Ovary (tissue), 10 donors: ENCODE measurements at places on chromosomes 12 and 14.
A peak's percentile ranks its signal among the peaks of the same experiment; 100 is the strongest.

GRCh38 chr14:20350282-20350681 lies 6.8 kb downstream of the PARP2 start:
- DNase-seq, result no peak

- no peak for DNase-seq
These were observed 344.5 kb downstream of the ZFP36L1 start for GRCh38 chr14:68448252-68448902.

DNA sequence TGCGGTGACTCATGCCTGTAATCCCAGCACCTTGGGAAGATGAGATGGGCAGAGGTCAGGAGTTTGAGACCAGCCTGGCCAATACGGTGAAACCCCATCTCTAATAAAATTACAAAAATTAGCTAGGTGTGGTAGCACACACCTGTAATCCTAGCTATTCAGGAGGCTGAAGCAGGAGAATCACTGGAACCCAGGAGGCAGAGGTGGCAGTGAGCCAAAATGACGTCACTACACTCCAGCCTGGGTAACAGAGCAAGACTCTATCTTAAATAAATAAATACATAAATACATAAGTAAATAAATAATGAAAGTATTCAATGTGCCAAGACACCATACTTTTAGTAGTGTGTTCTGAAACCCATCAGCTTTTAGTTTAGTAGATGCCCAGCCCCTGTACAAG lies 308.1 kb upstream of the FLRT2 start:
- DNase-seq, result no peak

DNA sequence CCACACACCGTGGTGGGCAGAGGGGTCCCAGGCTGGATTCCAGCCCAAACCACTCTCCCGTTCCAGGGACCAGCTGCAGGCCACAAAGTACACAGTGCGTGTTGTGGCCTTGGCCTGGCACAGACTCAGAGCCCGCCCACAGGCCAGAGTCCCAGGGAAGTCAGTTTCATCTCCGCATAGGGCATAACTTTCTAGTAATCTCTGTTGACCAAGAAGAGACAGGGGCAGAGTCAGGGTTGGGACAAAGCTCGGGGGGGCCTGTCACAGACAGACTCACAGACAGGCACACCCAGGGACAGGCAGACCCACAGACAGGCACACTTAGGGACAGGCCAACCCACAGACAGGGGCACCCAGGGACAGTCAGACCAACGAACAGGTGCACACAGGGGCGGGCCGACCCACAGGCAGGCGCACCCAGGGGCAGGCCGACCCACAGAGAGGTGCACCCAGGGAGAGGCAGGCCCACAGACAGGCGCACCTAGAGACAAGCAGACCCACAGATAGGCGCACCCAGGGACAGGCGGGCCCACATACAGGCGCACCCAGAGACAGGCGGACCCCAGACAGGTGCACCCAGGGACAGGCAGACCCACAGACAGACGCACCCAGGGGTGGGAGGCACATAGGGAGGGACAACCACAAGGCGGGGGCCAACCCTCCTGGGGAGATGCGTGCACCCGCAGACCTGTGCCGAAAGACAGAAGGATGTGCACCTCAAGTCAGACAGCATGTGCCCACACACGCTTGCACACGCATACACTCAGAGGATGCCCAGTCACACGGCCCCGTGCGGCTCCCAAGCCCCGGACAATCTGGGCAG lies 323.3 kb upstream of the RTL1 start:
- no peak for DNase-seq

GRCh38 chr12:68861890-68862289 lies 53.9 kb downstream of the MDM2 start:
- DNase-seq, result no peak

DNA sequence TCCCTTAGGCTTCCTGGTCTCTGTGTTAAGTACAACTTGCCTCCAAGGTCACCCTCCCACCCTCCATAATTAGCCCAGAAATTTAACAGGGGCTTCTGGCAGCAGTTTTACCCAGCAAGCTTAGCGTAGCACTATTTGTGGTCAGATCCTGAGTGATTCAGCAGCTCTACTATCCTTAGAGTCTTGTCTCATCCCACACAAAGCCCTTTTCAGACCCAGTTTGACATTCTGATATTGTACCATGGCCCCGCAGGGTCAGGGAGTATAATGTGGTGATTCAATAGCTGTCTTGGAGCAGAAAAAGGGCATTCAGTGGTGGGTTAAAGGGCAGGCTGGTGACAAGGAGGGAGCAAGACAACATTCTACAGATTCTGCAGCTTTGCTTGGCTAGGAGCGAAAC lies 153.8 kb upstream of the DDHD1 start:
- peak; percentile 16 for DNase-seq

DNA sequence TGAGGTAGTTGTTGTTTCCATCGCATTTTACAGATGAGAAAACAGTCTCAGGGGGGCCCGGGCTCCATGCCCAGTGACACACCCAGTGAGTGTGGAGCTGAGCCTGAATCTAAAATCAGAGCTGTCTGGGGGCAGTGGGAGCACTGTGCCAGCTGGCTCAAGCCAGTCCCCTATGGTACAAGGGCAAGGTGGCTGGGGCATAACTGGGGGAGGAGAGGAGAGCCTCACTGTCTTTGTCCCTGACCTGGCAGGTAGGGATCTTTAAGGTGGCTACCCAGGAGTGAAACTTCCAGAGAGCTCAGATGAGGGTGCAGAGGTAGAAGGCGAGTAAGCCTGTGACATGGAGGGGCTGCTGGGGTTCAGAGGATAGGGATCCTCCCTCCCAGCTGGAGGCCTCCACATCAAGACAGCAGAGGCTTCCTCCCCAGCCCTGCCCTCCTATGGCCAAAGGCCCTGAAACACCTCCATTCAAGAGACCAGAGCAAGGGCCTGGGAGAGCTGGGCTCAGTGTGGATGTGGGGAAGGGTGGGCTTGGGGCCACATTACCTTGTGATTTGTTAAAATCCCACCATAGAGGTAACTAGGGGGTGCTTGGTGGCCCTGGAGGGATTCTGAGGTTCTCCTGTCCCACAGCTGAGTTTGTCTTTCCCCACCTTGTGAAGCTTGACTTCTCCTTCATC lies 33.1 kb downstream of the ASCL4 start:
- DNase-seq, result no peak

GRCh38 chr14:56490379-56490778 lies 89.2 kb upstream of the TMEM260 start:
- no peak for DNase-seq

DNA sequence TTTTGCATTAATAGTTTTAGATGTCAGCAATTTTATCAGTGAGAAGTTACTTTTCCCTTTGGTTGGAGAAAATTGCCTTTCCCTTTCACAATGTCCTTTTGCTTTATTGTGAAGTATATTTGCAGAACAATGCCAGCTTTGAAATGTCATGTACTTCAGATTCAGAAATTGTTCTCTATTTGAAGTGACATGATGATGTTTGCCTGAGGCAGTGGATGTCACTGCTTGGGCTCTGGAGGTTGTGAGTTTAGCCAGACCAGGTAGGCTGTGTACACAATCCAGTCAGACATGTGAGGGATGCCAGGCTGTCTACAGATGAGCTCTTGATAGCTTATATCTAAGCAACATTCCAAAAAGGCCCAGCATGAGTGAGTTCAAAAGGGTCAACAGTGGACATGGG lies 451.9 kb upstream of the FBXO33 start:
- DNase-seq, result no peak

DNA sequence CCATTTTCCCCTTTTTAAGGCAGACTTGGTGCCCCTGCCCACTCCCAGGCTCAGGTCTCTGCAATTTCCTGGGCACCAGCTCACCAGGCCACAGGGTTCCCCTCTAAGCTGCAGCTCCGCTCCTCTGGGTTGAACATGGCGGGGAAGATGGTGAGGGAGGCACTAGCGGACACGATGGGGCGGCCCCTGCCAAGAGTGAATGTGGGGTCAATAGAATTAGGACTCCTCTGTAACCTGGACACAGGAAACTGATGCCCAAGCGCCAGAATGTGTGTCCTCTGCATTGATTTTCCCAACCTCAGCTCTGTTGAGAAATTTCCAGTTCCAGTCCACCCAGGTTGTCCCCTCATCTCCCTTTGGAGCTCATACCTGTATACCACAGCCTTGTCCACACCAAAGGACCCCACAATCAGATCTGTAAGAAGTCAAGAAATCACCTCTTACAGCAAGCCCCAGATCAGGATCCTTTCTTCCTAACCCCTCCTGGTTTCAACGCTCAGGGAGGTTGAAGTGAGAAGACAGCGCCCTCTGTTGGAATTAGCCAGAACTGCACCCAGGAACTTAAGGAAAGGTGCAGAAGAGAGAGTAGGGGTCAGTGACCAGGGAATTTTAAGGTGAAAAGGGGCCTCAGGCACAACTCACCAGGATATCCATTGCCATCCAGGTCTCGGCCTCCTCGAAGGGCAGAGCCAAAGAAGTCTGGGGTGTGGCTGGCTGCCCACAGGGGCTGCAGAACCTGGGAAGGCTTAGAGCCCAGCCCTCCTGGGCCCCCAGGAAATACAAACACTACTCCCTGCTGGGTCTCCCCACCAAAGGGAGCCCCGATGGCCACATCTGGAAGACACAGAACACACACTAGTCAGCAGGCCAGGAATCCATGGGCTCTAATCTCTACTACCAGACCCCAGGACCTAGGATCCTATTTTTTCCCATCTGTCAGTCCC lies 14.7 kb downstream of the ITGA5 start:
- peak; percentile 64 for DNase-seq

DNA sequence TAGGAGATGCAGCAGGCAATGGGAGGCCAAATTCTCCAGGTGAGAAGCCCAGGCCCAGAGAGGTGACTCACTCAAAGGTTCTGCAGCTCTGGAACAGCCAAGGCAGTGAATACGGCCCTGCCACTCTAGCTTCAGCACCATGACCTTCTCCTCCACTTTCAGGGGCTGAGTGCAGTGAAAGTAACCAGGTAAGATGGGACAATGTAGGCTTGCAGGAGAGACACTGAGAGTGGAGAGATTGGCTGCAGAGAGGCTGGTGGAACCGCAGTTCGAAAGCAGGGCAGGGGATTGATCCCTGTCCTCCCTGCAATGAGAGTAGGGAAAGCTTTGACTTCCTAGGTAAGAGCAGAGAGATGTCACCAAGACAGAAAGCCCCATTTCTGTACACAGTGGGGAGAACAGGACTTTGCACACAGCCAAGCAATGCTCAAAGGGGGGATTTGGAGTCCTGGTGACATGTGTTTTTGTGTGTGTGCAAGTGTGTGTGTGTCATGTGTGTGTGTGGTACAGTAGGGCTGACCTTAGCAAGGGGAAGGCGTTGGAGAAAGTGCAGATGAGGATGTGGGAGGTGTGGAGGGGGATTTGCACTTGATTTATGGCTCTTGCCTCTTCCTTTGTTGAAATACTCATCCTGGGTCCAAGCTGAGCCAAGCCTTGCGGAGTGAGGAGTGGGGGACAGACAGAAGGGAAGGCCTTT lies 12.7 kb downstream of the DHRS2 start:
- DNase-seq, result no peak

- DNase-seq, result no peak
These were observed 17.7 kb upstream of the ANP32D start for GRCh38 chr12:48454667-48455066.

- DNase-seq, result no peak
These were observed 735 bp upstream of the VASH1 start for GRCh38 chr14:76760331-76761135.

DNA sequence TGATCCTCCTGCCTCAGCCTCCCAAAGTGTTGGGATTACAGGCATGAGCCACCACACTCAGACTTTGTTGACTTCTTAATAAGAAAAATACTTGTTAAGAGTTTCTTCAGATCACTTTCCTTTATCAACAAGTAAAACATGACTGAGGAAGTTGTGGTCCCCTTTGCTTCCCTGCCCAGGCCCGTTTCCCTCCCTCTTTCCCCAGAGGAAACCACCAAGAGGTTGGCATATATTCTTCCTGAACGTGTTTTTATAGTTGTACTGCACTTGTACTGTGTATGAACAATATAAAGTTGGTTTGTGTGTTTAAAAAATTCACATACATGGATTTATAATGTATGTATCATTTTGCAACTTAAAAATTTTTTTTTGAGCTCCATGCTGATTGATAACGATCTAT lies 28.4 kb downstream of the PTPN11 start:
- DNase-seq, result no peak

DNA sequence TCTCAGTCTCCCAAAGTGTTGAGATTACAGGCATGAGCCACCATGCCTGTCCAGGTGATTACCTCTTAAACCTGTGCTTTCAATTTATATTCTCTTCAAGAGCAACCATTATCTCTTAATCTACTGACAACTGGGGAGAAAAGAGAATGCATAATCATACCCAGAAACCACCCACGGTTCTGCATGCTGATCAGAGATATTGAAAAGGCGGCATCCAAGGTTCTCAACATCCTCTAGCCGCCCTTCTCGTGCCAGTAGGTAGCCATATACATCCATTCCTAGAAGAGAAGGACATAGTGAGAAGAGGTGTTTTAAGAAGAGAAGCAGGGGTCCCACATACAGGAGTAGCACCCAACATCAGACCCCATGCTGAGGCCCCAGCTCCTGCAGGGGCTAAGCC lies 20.8 kb downstream of the ANAPC7 start:
- no peak for DNase-seq

DNA sequence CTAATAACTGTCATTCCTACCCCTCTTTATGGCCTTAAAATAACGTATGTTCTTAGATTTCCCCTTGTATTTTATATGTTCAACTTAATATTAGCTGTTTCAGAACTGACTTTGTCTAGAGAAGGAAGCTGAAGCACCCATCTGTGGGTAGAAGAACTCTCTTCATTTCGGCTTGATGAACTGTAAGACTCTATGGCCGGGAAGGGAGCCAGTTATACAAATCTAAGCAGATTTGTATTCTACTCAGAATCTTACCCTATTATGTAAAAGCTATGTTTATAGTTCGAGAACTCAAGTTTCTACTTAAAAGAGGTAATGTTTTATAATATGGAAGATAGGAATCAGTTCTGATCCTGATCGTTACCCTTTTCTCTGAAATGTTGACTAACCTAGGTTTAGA lies 390.9 kb upstream of the PRICKLE1 start:
- no peak for DNase-seq

DNA sequence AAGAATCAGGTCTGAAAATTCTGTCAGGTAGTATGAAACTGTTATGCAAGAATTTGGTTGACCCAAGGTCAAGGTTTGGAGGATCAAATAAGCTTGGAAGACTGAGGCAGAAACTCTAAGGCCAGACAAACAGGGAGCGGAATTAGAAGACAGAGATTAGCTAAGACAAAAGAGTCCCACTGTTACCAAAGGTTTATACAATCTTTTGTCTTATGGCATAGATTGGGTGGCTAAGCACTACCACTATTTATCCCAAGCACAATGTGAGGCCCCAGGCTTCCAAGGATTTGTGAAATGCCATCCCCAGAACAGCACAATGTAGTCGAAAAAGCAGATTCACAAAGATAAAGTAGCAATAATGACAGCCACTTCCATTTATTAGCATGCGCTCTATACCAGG lies 311.2 kb downstream of the SEC23A start:
- DNase-seq, result no peak

- DNase-seq, result no peak
These were observed 7.3 kb downstream of the TMEM116 start for GRCh38 chr12:112005419-112006395.

DNA sequence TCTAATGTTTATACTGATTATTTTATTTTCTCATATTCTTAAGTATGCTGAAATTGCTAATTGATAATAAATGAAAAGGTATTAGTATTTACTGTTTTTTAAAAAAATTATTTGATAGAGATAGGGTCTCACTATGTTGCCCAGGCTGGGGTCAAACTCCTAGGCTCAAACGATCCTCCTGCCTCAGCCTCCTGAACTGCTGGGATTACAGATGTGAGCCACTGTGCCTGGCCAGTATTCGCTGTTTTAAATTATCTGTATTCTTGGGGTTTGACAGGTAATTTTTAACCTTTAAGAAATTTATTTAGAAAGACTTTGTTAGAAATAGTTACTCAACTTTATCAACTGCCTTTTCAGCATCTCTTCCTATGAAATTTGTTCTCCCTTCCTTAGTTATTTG lies 32.2 kb downstream of the RAN start:
- no peak for DNase-seq

- DNase-seq, result no peak
These were observed 29.2 kb upstream of the C14orf180 start for GRCh38 chr14:104550340-104550860.
